A549 treated with CpdA at 1 μM for 4 hours (cell line): ENCODE measurements at places on chromosomes 1 and 21. TPM values are rescaled to one million over a fixed set of nuclear protein-coding genes. Genes with fewer than 3 reads are reported as not detected.

The DCST1 gene
- 0.02 TPM in 1 of 5 replicates, not detected in the others for total RNA-seq

The DCDC2B gene
- not detected in 5 replicates for total RNA-seq

The UMODL1 gene
- not detected in 5 replicates for total RNA-seq

The NFASC gene
- total RNA-seq = 1.6 to 2.3 TPM (median 2.0 TPM) in 5 replicates

The NR1I3 gene
- total RNA-seq = 0.03 TPM in 1 of 5 replicates, not detected in the others

The BARHL2 gene
- total RNA-seq = not detected in 5 replicates

The S100A9 gene
- total RNA-seq = 0.59 to 1.1 TPM (median 0.65 TPM) in 3 of 5 replicates, not detected in the others

The INAVA gene
- 33.8 to 43.7 TPM (median 37.4 TPM) in 5 replicates for total RNA-seq

The ICOSLG gene
- 1.8 to 2.9 TPM (median 2.4 TPM) in 5 replicates for total RNA-seq

The MPL gene
- total RNA-seq = 0.09 to 0.22 TPM in 2 of 5 replicates, not detected in the others

The GUCA2B gene
- 0.19 to 0.30 TPM in 2 of 5 replicates, not detected in the others for total RNA-seq
